ENCODE measurements at places on chromosomes 5 and 9.
A peak's percentile ranks its signal among the peaks of the same experiment; 100 is the strongest.

DNA sequence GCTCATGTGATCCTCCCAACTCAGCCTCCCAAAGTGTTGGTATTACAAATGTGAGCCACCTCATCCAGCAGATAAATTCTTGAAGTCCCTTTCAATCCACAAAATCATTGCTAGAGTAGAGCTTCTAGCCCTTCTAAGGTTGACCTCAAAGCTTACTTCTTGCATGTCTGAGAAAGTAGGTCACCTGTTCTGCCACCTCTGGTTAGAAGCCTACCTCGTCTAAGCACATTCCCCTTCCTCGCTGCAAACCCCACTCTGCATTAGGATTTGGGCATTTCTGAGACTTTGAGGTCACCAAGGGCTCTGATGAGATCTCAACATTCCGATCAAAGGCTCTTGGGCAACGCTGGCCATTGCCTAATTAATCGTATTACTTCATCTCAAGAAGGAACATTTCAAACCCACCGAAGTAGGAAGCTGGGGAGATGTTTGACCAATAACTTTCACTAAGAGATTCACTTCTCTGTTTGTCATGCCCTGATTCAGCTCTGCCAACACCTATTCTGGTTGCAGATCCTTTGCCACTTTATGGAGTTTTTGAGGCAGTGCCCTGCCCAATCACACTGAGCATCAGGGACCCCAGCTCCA lies 8.6 kb downstream of the ADAM19 start:
- no peak for DNase-seq

- peak; percentile 37 for DNase-seq
Observed at GRCh38 chr5:149860801-149861322, 83.7 kb downstream of the PDE6A start.

DNA sequence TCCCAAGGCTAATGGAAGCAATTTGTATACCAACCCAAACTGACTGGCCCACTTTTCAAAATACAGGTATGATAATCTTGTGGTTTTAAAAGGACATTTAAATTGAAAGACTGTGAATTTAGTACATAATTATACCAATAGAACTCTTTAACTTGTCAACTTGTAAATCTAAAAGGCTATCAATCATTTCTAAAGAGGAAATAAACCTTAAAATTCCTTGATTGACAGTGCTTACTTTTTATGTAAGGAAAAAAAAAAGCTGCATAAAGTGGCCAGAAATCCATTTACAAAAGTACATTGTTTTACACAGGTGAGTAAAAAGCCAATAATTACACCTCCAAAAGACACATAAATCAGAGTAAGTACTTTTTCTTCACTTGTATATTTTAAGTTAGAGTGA lies 367.4 kb downstream of the EBF1 start:
- DNase-seq, result no peak

- no peak for DNase-seq
Observed at GRCh38 chr5:173895401-173896165, 7.4 kb downstream of the CPEB4 start.

DNA sequence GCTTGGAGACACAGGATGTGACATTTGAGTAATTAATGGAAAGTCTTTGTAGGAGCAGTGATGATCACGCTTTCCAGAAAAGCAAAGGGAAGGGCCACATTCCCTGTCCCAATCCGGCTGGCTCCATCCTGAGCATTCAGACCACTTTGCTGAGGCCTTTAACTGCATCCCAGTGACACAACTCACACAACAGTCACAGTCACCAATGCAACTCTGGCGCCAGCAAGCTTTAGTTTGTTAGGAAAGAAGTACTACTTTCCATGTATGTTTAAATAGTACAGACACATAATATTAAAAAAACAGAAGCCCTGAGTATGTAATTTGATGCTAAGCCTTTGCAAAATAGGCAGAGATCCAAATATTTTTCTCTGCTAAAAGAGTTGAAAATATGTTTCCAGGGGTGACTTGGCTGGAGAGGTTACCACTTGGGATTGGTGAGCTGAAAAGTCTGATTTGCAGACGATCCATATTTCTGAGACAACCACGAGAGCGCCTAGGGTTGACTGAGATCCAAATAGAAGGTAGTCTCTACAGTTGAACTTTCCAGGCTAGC lies 31.7 kb upstream of the GAS1 start:
- DNase-seq, result no peak

DNA sequence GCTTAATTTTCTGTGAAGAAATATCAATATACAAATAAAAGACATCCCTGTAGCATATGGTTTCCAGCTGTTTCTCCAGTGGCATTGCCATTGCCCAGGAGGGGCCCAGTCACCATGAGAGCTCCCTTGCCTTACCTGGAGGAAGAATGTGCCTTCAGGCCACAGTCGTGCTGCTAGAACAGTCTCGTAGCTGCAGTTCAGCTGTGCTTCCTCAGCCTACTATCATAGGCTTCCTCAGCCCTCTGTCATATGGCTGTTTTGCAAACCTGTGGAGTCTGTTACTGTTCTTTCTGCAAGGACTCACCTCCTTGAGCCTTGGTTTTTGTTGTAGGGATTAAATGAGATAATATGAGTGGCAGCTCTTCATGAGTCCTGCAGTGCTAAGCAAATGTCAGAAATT lies 67.6 kb downstream of the RCL1 start:
- no peak for DNase-seq

DNA sequence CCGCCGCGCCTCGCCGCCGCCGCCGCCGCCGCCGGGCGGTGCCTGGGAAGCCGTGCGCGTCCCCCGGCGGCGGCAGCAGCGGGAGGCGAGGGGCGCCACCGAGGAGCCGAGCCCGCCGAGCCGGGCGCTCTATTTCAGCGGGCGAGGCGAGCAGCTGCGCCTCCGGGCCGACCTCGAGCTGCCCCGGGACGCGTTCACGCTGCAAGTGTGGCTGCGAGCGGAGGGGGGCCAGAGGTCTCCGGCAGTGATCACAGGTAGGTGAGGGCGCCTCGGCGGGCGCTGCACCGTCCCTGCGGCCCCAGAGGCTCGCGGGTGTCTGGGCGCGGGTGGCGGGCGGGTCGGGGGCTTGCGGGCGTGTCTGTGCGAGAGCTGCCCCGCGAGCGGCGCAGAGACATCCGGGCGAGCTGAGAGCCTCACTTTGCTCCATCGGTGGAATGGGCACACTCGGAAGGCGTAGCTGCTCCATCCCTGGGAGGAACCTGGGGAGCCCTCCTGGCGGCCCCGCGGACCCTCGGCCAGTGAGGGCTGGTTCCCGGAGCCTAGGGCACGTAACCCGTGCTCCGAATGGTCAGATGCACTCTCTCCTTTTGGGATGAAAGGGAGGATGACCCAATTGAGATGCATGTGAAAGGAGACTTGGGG lies 864 bp downstream of the PAPPA start:
- DNase-seq, result no peak
